ENCODE measurements at places on chromosomes 1 and 21.

DNA sequence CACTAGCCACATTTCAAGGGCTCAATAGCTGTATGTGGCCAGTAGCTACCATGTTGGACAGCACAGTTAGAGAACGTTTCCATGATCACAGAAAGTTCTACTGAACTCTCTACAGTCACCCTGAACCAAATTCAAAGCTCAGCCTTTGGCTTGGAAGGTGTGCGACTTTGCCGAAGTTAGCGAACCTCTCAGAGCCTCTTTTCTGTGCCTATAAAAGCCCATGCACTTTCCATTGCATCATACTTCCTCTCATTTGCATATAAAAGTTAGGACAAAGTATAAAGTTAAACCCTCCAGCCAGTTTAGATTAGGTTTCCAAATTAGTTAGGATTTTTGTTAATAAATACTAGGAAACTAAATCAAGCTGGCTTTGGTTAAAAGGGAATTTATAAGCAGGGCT lies 4.7 kb upstream of the SLC1A7 start:
- DNase-seq, result no peak

DNA sequence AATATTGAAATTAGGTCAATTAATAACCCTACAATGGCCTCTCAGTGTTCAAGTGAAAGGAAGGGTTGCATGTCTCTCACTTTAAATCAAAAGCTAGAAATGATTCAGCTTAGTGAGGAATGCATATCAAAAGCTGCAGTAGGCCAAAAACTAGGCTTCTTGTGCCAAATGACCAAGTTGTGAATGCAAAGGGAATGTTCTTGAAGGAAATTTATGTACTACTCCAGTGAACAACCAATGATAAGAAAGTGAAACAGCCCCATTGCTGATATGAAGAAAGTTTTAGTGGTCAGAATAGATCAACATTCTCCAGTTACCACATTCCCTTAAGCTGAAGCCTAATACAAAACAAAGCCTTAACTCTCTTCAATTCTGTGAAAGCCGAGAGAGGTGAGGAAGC lies 10.0 kb downstream of the MAEL start:
- DNase-seq, result no peak

- DNase-seq, result no peak
Observed at GRCh38 chr21:27418346-27418745, 451.5 kb upstream of the ADAMTS5 start.

DNA sequence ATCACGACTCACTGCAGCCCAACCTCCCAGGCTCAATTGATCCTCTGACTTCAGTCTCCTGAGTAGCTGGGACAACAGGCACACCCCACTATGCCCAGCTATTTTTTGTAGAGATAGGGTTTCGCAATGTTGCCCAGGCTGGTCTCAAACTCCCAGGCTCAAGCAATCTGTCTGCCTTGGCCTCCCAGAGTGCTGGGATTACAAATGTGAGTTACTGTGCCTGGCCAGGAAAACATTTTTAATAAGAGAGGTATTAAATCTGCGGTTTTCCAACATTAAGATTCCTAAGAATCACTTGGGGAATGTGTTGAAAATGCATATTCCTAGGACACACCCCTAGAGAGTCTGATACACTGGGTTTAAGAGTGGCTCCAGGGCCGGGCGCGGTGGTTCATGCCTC lies 8.7 kb downstream of the CSF1 start:
- no peak for DNase-seq

DNA sequence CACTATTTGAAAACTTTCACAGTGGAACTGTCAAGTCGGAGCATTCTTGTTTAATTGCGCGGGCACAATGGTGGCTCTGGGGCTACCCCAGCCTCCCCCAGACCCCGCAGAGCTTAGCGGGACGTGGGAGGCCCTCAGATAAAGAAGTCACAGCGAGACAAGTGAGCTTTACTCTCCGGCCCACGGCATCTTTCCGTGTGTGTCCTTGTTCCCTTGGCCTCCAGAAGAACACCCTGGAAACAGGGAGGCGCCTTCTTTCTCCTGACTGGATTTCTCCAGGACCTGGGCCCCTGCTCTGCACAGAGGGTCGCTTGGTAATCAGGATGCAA lies 382.8 kb downstream of the RRAGC start:
- no peak for DNase-seq

GRCh38 chr1:5460974-5461373 lies 531.3 kb downstream of the NPHP4 start:
- DNase-seq, result no peak

- peak; percentile 77 for DNase-seq
Observed at GRCh38 chr1:36609241-36610027, 126.7 kb upstream of the CSF3R start.

GRCh38 chr1:37846647-37847339 lies 12.6 kb downstream of the MTF1 start:
- DNase-seq, result no peak

- no peak for DNase-seq
Observed at GRCh38 chr1:160739098-160739511, at the start of gene SLAMF7. SLAMF7 (plus strand) TSS chr1:160739247; CDS start chr1:160739302, 55 bp downstream.

DNA sequence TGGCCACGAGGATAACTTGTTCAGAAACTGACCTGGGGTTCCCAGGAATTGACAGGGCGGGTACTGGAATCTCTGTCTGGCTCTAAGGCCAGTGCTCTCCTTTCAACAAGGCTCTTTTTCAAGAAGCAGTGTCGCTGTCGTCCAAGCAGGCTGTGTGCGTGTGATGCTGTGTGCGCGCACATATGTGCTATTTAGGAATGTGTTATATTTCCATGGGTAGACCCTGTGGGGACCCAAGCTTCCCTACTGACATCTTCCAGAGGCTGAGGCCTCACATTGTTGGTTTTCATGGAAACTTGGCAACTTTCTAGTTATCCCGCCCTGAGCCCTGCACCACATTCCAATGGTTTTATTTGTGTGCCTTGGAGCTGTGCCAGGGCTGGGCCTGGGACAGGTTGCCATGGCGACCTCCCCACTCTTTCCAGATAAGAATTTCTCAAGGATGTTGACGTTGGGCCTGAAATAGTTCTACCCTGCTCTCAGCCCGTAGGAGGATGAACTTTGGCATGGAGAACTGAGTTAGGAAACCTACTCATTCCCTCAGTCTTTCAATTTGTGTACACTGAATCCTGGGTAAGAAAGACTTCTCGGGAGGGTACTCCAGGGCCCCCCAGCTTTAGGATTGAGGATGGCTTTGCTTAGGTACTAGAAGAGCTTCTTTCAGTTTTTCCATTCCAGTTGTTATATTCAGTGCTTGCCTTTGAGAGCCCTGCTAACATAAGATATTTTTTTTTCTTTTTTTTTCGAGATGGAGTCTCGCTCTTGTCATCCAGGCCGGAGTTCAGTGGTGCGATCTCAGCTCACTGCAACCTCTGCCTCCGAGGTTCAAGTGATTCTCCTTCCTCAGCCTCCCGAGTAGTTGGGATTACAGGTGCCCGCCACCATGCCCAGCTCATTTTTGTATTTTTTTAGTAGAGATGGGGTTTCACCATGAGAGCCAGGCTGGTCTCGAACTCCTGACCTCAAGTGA lies 38.8 kb upstream of the SRSF10 start:
- DNase-seq, result peak; percentile 21

DNA sequence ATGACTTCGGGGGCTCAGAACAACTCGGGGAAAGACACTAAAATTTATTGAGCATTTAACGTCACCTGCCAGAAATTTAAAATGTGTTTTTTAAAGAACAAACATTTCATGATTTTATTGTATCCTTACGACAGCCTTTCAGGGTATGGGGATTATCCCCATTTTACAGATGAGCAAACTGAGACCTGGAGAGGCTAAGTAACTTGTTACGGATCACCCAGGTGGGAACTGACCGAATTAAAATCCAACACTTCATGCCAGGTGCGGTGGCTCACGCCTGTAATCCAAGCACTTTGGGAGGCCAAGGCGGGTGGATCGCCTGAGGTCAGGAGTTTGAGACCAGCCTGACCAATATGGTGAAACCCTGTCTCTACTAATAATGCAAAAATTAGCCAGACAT lies 50.9 kb downstream of the DISC1 start:
- DNase-seq, result no peak

DNA sequence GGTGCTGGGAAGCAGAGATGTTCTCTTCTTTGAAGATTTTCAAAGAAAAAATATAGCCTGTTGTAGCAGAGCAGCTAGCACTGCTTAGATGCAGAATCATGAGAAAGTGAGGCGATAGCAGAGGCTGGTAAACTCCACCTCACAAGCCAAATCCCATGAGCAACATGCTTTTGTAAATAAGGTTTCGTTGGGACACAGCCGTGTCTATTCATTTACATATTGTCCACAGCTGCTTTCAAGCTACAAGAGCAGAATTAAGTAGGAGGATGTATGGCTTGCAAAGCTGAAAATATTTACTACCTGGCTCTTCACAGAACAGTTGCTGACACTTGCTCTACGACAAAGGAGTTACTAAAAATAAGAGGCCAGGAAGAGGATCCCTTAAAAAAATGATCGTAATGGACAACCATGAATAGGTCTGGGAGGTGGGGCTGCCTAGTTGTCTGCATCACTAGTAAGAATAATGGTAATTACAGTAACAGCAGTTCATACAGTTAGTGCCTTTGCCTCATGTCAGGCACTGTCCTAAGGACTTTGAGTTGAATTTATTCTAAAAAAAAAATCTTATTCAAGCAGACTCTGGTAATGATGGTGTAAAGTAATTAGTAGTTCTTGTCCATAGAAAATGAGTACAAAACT lies 622.0 kb downstream of the KIF26B start:
- DNase-seq, result no peak

- no peak for DNase-seq
Observed at GRCh38 chr1:59071876-59072582, 224.9 kb upstream of the FGGY start.

DNA sequence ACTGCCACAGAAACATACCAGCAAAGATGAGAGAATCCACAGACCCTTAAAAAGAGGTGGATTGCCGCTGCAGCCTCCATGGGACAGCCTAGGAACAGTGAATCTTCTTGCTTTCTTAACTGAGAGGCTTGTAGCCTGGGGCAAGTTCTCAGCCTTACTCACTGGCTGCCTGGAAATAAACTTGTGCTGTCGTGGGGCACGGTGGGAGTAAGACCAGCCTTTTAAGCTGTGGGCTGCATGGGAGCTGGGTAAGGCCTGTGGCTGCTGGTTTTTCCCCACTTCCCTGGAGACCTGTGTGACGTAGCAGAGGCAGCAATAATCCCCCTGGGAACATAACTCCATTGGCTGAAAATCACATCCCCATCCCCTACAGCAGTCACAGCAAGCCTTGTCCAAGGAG lies 30.8 kb downstream of the CD2 start:
- no peak for DNase-seq

DNA sequence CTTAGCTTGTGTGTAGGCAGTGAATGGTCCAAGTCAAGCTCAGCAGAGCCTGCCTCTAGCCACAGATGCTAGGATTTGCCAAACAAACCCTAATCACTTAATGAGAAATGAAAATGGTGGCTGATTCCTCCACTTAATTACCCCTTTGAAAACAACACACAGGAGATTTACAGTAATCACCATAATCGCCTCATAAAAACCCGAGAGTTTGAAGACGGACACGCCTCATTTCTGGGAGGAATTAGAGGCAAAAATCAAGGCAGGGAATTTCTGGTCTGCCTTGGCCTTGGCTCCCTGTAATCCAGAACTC lies 16.3 kb upstream of the FOXE3 start:
- DNase-seq, result no peak

GRCh38 chr1:69312055-69312732 lies 255.5 kb upstream of the LRRC7 start:
- DNase-seq, result no peak

DNA sequence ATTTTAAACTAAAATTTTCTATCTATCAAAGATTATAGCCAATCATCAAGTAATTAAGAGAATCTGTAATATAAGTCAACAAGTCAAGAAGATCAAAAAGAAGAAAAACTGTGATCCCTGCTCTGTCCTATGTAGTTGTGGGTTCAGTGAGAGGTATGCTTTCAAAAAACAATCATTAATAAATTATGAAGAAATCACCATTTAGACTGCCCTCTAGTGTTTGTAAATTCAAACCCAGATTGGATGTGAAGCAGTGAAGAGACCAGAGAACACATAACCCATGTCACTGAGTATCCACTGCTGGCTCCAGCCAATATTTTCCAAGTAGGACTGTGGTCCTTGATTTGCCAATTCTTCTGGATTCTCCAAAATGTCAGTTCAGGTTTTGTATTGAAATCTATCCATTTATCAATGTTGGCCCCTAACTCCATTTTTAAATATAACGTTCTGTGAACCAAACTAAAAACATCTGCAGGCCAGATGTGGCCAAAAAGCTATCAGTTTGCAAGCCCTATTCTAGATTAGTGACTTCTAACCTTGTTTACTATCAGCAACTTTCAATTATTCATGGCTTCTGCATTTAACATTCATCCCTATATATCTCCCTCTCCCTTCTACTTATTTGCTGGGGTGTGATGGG lies 467.5 kb upstream of the CXADR start:
- no peak for DNase-seq

GRCh38 chr21:14536929-14537328 lies 9.2 kb downstream of the SAMSN1 start:
- DNase-seq, result no peak

GRCh38 chr1:30749691-30750583 lies 7.6 kb downstream of the LAPTM5 start:
- no peak for DNase-seq

DNA sequence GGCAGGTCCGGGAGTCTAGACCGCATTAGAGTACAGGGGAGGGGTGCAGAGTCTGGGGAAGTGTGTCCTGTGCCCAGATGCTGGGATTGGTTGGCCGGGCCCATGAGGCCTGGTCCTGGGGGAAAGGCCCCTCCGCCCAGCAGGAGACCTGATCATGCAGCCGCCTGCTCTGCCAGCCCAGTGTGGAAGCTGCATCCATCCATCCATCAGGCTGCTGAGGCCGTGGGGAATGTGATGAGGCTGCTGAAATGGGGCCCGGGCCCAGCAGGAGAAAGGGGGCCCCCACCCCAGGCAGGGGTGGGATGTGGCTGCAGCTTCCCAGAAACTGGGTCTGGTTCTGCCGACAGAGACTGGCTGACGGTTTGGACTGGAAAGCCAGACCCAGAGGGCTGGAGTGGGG lies 37.2 kb downstream of the EPHA2 start:
- DNase-seq, result no peak

GRCh38 chr1:65971547-65971946 lies 178.9 kb downstream of the PDE4B start:
- no peak for DNase-seq

GRCh38 chr1:67743072-67743725 lies 58.2 kb downstream of the GADD45A start:
- no peak for DNase-seq

- DNase-seq, result no peak
Observed at GRCh38 chr21:38688068-38688467, 117.7 kb upstream of the ETS2 start.

DNA sequence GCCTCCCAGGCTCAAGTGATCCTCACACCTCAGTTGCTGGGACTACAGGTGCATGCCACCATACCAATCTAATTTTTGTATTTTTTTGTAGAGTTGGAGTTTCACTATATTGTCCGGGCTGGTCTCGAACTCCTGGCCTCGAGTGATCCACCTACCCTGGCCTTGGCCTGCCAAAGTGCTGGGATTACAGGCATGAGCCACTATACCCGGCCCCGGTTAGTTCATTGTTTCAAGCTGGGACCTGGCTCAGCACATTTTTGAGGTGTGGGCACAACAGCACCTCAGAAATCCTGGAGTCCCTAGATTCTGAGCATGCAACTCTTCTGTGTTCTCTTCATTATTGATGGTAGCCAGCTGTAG lies 21.3 kb downstream of the SH2D2A start:
- no peak for DNase-seq

- DNase-seq, result no peak
Observed at GRCh38 chr1:193372553-193372952, 186.1 kb upstream of the B3GALT2 start.

Measured in neuronal stem cell (in vitro differentiated cells).